T-helper 22 cell (primary cell): ENCODE measurements at places on chromosomes 12 and 14.

DNA sequence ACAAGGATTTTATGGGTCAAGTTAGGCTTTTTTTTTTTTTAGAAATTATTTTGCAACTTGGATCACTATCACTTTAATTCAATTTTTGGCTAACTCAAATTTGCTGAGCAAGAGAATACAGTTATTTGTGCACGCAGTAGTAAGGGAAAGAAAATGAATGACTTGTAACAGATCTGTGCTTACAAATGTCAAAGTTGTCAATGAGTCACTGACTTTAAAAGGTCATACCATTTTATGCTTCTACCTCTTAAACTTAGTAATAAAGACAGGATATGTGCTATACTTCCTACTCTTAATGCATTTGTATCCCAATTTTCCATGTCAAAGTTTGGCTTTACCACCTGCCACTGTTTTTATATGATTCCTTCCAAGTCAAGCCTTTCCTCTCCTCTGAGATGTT lies 131.1 kb upstream of the FBXO33 start:
- DNase-seq = no peak

GRCh38 chr12:60844875-60845274 lies 1249.0 kb downstream of the SLC16A7 start:
- no peak for DNase-seq

GRCh38 chr12:102298022-102298421 lies 100.4 kb upstream of the PMCH start:
- no peak for DNase-seq

GRCh38 chr14:61560323-61560722 lies 135.0 kb upstream of the HIF1A start:
- DNase-seq = no peak

DNA sequence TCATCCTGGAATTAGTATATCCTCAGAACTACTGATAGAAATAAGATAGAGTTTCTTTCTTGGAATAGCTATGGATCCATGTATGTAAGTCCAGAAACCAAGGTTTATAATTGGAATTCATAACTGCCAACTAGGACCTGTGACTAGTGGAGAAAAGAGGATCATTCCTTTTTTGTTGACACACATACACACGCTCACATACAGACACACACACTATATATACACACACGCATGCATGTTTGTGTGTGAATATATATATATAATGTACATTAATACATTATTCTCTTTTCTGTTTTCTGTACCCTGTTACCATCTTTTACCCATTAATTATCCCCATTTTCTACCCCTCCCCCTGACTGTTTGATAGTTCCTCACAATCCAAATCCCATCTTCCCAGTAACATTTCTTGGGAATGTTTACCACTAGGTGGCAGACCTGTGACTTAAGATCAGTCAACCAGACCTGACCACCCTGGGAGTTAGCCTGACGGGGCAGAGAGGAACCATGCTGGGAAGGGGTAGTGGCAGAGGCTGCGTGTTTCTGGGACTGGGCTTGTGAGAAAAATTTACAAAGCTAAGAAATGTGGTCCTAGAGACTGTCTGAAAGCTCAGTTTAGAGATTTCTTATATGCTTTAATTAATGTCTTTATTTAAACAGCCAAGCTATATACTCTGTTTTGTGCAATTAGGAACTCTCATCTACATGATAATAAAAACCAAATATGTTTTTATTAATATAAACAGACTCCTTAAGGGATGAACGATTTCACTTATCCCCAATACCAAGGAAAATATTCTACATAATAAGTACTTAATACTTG lies 308.0 kb downstream of the PPFIA2 start:
- DNase-seq = no peak

- DNase-seq = no peak
Measured at GRCh38 chr14:71362920-71363584, 455.8 kb downstream of the PCNX1 start.

DNA sequence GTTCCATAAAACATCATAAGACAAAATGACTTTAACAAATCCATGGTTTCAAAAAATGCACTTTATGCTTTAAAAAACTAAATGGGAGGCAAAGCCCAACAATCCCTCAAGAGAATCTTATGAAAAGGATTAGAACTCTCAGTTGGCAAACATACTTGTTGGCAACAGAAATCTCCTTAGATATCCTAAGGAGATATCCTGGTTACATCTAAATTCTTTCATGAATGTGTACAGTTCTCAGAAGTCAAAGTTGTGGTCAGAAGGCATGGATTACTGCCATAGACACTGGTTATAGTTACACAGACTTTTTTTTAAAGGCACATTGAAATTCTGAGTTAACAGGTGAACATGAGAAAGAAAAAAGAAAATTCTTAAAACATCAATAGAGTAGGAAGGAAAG lies 17.5 kb upstream of the ISM2 start:
- no peak for DNase-seq

- no peak for DNase-seq
Measured at GRCh38 chr12:31821484-31821883, 92.7 kb upstream of the AMN1 start.

DNA sequence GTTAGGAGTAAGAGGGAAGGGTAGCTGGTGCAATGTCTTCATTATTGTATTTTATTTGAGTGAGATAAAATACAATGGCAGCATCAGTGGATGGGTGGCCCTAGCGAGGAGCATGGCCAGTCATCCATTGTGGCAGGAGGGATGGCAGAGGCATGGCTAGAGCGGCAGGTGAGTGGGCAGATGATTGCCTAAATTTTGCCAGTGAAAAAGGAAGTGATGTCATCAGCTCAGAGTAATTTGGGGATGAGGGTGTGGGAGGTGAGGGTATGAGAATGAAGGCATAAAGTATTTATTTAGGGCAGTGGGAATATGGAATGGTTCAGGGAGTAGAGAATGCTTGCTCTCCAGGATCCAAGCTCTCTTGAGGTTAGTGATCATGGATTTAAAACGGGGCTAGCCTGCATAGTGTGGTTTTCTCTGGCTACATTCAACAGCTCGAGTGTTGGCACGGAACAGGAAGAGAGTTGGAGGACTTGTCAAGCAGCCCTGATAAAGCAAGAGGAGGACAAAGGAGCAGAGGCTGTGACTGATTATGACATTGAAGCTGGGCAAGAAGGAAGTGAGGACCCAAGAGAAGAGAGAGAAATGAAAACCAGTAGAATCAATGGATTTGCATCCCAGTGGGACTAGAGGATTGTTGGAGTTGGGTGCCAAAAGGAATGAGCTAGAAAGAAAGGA lies 18.7 kb upstream of the SERPINA6 start:
- no peak for DNase-seq

DNA sequence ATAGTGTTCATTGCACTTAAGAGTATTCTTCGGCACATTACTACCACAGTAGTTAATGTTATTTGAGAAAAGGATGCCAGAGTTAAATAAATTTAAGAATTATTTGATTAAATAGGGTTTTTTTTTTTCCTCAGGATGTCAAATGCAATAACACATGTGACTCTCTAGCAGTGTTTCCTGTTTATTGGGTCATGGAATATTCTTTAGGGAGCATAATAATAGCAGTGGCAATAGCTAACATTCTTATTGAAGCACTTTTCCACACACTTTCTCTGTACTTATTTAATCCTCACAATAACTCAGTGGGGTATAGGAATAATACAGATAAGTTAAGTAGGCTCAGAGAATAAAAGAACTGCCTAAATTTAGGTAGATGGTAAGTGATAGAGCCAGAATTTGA lies 44.3 kb downstream of the SCYL2 start:
- no peak for DNase-seq

DNA sequence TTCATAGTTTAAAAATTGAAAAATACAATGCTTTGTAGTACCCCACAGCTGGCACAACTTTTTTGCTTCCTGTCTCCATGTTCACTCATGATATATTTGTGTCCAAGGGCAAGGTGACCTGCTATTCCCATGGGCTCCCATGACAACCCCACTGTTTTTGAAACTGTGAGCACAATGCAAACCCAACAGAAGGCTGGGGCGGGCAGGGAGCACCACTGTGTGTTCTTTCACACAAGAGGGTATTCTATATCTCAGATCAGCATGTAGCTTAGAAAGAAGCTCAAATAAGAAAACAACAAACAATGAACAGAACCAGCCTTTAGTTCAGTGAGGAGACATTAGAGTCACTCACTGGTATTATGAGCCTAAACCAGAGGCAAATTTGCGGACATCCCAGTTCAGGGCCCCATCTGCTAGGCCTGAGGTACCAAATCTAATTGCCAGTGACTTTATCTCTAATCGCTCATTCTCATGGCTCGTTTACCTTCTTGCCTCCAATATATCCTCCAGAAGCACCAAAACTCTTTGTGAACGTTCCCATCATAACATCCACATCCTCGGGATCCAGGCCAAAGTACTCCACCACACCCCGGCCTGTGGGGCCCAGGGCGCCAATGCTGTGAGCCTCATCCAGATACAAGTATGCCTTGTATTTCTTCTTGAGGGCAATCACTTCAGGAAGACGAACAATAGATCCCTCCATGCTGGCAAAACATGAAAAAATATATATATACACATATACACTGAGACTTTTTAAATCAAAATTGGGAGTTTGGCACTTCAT lies 56.4 kb upstream of the ISM2 start:
- DNase-seq = no peak

DNA sequence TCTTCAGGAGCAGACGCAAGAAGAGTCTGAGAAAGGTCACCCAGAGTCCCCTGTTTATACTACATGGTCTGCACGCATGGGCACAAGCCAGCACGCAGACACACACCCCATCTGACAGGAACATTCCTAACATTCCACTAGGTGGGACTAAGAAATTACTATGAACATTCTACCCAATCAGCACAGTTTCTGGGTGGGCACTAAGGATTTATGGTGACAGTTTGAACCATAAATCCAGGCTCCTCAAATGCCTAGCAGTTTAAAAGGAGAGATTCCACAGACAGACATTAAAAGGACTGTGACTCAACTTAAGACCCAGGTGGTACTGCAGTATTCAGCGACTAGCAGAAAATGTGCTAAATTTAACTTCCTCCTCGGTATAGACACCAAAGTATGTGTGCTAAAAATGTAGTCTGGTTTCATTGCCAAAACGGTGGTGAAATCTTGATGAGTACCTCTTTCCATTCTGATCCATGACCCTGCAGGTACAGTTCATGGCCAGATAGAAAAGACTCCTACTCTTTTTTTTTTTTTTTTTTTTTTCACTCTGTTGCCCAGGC lies 16.2 kb downstream of the ABHD4 start:
- no peak for DNase-seq

DNA sequence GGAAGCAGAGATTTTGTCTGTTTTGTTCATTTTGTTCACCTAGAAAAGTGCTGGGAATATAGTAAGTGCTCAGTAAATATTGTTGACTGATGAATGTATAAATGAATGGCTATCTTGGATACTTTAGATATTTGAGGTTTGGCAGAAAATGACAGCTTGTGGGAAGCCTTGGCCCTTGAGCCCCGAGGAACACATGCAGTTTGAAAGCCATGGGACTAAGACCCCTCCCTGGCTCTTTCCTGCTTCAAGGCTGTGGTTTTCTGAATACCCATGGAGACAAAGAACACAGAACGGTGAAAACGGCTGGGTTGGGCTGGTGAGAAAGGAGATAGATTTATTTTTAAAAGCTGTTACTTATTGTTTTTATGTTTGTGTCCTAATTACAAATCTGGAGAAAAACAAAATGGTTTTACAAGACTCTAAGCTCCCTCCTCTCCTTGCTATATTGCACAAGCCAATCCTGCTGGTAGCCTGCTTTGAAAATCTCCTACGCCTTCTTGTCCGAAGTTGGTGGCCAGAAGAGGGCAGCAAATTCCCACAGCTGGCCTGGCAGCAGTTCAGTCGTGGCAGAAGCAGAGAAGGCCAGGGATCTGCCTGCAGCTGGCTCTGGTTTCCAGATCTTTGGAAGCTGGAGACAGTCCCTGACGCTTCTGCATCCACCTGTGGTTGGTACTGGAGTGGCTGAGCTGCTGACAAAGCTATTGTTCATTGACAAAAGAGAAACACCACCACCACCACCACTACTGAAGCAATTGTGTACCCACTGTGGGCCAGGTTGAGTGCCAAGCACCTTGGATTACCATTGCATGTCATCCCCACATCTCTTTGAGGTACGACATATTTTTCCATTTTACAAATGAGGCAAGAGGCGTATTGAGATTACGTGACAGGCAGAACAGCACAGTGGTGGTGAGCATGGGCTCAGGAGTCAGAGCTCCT lies 5.2 kb upstream of the KRT85 start:
- DNase-seq = no peak

GRCh38 chr14:60815371-60815770 lies 80.8 kb downstream of the MNAT1 start:
- no peak for DNase-seq

DNA sequence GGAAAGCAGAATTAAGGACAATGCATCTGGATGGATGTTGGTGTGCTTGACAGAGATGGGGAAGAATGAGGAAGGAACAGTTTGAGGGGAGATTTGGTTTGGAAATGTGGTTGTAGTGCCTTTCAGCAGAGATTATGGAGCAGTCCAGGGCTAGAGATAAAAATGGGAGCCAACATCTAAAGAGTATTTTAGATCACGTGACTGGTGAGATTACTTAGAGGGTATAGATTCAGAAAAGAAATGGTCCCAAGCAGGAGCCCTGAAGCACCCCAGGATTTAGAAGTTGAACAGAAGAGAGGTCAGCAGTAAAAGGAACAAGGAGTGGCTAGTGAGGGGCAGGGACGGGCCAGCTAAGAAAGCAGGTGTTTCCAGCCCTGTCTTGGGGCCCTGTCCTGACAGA lies 29.6 kb downstream of the ZNF664 start:
- DNase-seq = no peak

DNA sequence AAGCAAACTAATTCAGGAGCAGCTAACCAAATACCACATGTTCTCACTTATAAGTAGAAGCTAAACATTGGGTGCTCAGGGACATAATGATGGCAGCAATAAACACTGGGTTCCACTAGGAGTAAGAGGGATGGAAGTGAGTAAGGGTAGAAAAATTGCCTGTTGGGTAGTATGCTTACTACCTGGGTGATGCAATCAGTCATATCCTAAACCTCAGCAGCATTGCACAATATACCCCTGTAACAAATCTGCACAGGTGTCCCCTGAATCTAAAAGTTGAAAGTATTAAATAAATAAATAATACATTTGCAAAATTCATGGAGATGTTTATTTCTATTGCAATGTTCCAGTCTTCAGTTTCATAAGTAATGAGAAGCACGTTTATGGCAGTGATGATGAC lies 409.8 kb upstream of the FOXG1 start:
- no peak for DNase-seq

DNA sequence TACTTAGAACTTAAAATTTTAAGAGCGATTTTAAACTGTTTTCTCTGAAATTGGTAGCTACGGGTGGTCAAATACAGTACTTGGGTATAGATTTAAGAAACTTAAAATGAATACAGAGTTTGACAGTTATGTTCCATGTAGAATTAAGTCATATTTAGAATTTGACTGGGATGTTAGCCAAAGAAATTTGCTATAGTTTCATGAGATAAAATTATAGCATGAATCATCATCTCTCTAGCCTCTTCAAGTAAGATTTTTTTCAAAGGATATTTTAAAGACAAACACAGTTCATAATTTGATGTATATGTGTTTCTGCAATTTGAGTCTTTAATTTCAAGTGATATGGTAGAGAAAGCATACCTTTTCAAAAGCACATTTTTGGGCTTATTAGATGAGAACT lies 41.0 kb downstream of the ZCRB1 start:
- no peak for DNase-seq

GRCh38 chr12:9697619-9698018 lies 28.1 kb downstream of the CLEC2D start:
- DNase-seq = no peak

- DNase-seq = no peak
Measured at GRCh38 chr14:68306934-68307789, 485.7 kb downstream of the ZFP36L1 start.

- no peak for DNase-seq
Measured at GRCh38 chr14:95664546-95664945, 21.7 kb upstream of the TCL1B start.

GRCh38 chr12:101927036-101927435 lies 49.7 kb downstream of the DRAM1 start:
- no peak for DNase-seq

GRCh38 chr12:6326316-6327228 lies 15.3 kb downstream of the TNFRSF1A start:
- DNase-seq = no peak
